ENCODE measurements at places on chromosomes 7 and 10.

DNA sequence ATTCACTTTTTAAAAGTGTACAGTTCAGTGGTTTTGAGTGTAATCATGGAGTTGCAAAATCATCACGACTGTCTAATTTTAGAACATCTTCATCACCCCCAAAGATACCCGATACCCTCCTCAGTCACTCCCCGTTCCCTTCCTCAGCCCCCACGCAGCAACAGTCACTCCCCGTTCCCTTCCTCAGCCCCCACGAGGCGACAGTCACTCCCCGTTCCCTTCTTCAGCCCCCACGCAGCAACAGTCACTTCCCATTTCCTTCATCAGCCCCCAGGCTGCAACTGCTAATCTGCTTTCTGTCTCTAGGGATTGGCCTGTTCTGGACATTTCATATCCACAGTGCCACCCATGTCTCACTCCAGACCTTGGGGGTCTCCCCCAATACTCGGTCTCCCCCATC lies 161.6 kb upstream of the PPP2R2D start:
- no peak for DNase-seq

GRCh38 chr10:76195654-76196390 lies 764.4 kb downstream of the LRMDA start:
- no peak for DNase-seq

GRCh38 chr10:4007771-4008170 lies 222.8 kb upstream of the KLF6 start:
- DNase-seq, result no peak

DNA sequence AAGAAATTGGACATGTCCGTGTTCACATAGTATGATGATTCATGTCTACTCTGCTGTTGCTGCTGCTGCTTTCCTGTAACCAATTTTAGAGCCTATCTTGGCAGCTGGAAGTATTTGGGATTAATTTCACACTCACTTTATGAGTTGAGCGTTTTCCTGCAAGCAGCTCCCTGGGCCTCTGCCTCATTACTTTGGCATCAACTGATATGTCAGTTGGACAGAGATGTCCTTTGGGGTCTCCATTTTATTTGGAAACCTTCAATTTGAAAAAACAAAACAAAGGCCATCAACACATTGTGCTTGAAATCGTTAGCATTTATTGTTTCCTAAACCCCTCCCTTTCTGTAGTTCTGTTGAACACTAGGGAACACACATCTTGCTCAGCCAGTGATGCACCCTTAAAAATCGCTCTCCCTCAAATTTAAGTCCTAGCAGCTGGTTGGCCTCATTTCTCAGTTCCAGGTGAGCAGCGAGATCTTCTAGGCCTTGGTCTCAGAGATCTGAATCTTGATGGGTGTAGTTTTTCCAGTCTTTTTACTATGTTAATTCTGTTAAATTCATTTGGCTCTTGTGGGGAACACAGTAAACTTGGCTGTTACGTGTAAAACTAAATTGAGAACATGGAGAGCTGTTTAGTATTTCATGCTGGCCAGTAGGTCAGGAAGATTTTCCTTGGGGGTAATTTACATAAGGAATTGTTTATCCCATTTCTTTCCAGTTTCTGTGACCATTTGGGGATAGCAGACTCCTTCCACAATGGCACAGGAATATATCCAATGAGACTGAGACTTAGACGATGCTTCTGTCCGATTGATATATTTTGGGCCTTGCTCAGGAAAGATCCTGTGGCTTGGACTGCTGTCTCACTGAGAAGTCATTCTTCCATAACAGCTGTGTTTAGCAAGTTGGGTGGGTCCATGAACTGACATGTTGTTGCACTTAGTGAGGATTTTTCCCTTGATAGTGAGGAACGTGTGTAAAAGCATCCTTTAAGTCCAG lies 371.6 kb downstream of the BBS9 start:
- no peak for DNase-seq

DNA sequence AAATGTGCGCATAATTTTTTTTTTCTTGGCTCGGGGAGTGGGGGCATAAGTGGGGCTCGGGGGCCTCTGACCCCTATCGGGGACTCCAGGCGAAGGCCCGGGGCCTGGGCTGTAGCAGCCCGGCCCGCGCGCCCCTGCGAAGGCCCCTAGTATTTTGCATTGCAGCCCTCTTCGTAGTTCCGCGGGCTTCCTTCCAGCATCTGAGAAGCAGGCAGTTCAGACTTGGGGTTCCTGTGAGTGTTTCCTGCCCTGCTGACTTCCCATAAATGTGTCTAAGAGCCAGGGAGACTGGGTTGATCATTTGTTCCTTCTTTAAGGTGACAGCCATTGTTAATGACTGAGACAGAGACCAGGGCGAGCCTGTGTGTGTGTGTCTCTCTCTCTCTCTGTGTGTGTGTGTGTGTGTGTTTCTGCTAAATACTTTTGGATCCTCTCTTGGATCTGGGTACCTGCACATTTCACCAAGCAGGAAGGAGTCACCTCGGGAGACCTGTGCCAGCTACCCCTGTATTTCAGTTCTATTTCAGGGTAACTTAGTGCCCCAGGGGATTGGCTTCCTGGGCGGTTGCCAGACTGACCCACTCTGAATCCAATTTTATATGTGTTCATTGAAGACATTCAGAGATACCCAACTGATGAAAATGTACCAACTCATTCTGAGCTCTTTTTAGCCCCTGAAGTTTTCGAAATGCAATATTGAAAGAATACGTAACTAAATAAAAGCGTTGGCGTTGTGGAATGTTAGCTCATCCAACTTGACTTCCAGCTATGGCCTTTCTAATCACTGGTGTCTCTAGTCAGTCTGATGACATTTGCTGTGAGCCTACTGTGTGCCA lies 805 bp downstream of the MSRB2 start:
- no peak for DNase-seq

DNA sequence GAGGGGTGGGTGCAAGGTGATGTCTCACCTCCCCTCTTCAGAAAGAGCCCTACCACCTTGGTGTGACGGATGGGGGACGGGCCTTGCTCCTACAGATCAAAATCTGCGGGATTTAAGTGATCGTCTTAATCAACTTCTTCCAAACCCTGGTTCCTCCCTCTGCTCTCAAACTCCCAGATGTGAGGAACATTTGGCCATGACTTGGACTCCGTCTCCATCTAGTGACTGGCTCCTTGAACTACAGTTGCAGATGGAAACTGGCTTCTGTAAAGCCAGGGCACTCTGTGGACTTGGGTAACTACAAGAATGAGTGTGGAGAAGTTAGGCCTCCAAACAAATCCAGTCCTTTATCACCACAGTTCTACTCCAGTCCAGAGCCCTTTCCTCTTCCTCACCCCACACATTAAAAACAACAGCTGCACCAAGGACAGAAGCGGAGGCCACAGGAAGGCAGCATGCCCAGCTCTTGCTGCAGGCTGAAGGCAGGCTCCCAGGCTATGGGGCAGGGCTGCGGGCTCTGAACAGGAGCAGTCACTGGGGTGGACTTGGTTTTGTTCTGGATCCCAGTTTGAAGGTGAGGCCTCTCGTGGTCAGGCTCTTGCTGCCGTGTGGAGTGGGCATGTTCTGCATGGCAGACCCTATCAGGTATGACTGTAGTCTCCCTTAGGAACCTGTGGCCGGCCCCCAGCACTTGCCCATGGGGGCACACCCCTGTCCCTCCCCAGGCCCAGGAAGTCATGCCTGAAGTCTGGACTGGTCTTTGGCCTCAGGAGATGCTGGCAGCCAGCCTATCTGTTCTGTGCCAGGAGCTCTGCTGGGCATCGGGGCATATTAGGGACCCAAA lies 79.4 kb downstream of the VWC2 start:
- DNase-seq, result no peak

DNA sequence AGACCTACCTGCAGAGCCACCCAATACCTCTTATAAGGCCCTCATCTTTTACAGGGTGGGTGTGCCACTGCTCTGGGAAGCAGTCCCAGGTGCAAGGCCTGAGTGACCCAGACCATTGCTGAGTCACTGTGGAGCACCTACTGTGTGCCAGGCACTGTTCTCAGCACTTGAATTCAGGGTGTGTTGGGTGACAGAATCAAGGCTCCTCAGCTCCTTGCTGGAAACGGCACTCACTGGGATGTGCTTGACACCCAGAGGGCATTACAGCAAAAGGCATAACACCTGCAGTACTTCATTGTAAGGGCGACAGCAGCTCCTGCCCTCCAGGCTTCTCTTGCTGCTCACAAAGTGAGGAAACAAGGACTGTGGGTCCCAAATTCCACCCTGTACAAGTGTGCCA lies 7.1 kb downstream of the CAMK2B start:
- no peak for DNase-seq

GRCh38 chr10:8053446-8054243 lies 843 bp upstream of the GATA3 start:
- no peak for DNase-seq

DNA sequence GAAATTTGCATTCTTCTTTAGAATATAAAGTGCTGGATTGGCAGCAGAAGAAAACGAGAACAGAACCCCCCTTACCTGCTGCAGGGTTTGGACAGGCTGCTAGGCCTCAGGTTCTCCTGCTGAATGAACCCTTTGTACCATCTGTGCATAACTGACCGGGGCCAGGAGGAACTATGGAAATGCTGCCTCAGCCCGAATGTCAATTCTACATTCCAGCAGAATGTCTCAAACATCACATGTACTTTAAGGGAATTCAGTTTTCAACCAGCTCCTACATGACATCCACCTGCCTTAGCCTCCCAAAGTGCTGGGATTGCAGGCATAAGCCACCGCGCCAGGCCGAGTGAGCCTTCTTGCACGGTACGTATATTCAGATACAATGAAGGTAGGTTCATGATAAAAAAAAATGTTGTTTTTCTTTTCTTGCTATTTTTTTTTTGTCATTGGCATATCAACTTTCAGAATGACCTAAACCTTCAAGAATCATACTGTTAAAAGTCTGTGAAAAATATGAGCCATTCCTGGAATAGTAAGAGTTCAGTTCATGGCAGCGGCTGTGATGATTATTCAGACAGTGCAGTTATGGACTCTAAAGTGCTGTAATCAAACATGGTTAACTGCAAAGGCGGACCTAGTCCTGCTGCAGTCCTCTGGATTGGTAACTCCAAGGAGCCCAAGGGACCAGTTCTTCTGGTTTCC lies 84.4 kb upstream of the TNS3 start:
- DNase-seq, result no peak

- no peak for DNase-seq
Observed at GRCh38 chr7:41163991-41164390, 538.9 kb downstream of the INHBA start.

DNA sequence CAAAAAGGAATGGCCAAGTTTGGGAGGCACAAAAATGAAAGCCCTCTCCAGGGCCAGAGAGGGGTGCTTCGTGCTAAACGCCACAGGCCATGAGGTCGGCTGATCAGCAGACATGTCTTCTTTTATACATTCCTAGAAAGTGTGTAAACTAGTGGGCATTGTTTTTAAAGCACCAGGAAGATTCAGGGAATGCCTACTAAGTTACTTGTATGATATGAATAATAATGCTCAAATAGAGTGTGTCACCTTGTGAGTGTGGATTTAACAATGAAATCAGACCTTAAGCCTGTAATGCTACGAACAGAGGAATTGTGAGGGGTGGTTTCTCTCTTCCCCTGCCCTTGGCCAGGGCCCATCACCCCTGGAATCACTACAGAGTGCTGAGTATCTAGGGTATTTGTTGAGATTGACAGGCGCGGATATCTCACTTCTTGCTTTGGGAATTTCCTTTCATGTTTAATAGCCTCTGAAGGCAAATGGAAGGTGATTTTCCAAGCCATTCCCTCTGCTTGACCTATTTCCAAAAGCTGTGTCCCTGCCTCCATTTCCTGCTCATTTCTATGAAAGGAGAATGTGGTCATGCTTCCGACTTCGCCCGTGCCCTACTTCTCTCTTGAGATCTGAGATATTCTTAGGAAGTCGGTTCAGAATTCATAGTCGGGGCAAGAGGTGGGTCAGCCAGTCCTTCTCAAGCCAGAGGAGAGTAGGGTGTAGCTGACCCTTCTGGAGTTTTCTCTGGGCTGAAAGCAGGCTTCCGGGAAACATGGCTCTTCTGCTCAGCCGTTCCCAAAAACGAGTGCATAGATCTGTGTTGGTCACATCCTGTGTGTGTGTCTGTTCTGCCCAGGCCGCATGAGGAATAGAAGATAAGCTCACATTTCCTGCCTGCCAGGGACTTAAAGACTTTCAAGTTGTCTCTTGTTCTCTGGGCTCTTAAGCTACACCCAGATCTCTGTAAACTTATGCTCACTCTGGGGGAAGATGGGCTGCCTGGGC lies 167.8 kb upstream of the ITGB1 start:
- no peak for DNase-seq

DNA sequence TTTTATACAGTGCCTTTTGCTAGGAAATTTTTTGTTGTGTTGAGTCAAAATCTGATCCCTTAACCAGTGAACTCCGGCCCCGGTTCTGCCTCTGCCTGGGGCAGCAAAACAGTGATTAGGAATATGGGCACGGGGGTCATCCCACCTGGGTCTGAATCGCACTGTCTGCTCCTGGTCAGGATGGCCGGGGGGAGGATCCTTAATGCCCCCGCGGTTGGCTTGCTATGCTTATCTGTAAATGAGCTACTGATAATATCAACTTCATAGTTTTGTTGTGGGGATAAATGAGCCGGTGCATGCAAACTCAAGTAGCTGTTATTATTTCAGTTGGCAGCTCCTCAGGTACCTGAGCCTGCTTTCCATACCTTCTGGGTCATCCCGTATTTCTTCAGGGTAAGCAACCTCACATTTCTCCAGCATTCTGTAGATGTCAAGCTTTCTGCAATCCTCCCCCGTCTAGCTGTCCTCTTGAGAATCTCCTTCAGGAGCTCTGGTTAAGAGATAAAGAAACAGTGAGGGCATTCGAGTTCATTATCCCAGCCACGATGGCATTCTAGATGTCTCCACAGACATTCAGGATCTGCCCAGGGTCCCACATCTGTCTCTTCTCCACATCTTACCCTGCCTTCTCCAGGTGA lies 592.2 kb downstream of the SDK1 start:
- DNase-seq, result no peak

DNA sequence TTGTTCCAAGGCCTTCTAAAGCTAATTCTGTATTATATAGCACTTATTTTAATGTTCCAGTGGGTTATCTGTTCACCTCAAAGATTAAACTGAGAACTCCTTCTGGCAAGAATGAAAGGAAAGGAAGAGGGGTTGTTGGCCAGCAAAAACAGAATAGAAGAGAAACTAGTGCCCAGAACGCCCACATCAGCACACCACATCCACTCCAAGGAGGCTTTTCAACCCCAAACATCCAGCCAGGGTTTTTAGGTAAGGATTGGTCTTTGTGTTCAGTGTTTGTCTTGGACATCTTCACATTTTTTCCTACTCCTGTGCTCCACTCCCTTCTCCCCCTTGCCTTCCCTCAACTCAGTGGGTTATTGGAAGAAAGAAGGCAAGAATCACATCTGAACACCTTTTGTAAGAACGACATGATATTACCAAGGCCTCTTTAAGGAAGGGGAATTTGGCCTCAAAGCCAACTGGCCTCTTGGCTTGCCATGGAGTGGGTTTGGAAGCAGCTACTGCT lies 55.8 kb downstream of the BICC1 start:
- DNase-seq, result no peak

DNA sequence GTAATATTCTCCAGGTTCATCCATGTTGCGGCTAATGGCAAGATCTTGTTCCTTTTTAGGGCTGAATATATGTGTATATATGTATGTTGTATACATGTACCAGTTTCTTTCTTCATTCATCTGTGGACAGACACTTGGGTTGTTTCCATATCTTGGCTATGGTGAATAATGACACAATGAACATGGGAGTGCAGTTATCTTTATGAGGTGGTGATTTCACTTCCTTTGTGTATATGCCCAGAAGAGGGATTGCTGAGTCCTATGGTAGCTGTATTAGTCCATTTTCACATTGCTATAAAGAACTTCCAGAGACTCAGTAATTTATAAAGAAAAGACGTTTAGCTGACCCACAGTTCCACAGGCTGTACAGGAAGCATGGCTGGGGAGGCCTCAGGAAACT lies 17.1 kb upstream of the TSPAN15 start:
- DNase-seq, result no peak

Measured in NCI-H510A (cell line).